ENCODE measurements at places on chromosomes 13 and 19.
A peak's percentile ranks its signal among the peaks of the same experiment; 100 is the strongest.

DNA sequence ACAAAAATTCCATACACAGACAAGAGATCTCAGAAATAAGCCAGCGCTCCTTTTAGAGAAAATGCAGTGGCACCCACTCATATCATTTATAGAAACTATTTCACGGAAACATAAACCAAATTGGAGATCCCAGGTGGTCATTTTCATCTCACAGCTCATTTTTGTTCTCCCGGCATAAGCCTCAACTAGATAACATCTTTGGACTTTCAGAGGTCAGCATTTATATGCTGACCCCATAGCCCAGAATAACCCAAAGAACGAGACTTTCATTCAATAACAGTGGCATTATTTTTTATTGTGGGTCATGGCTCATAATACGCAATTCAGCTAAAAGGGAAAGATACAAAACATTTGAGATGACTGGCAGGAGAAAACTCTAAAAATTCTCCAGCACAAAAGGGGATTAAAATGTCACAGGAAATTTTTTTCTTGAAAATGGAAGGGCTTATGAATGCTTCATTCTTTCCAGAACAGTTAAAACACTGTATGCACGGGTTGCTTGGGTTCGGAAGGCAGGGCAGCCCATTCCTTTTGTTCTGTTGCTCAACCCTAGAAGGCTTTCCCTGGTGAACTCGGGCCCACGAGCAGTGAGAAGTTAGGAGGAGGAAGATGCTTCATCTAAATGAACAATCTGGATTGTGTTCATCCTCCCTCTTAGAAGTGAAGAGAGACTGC lies 24.0 kb downstream of the STARD13 start:
- DNase-seq: no peak

DNA sequence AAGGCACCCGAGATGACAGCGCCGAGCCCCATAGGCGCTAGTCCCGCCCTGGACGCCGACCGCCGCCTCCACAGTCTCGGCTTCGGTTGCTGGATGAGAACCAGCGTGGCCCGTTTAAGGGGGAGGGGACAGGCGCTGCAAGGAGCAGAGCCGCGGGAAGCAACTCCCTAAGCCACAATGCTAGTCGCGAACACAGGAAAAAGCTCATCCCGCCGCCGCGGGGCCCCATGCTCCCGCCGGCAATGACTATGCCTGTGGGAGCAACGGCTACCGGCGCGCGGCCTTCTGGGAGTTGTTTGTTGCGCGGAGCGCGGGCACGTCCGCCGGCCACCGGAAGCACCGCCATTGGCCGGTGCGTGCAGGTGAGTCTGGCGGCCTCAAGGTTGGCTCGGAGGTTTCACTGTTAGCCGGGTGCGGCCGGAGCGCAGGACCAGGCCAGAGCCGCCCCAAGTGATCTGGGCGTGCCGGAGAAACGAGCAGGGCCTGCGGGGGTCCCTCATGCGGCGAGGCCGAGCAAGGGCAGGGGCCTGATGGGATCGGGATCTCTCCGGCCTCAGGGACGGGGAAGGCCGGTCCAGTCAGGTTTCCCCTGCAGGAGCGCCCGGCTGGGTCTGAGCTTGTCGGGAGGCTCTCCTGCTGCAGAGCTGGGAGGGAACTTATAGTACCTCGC lies at the start of gene ZNF544:
Gene ZNF544 (plus strand): TSS at position 330 of the 670 bp plus-strand sequence. CDS start 15,110 bp downstream, outside the sequence.
- DNase-seq: peak; percentile 61

DNA sequence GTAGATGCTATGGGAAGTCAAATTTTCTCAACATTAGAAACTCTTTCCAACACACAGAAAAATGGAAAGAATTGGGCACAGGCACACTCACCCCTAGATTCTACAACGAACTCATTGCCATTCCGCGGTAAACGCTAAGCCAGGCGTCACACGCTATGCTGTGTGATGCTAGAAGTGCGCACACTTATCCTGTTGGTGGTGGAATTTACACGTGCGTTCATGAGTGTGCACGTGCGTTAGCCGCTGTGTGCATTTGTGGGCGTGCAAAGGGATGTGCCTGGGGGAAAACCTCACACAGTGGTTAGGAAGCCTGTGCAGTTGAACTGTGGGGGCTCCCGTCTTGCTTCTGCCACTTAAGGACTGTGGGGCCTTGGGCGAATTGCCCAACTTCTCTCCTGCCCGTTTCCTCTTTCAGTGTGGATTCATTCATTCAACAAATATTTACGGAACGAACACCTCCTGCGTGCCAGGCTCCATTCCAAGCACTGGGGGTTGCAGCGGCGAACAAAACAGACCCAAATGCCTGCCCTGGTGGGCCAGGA lies 7.7 kb downstream of the NFILZ start:
- DNase-seq: no peak

- no peak for DNase-seq
Observed at GRCh38 chr19:48370955-48371354, 6.8 kb downstream of the SYNGR4 start.

- DNase-seq: peak; percentile 62
Observed at GRCh38 chr13:95380468-95381211, 79.4 kb upstream of the ABCC4 start.

- no peak for DNase-seq
Observed at GRCh38 chr13:67493835-67494234, 263.7 kb upstream of the PCDH9 start.

GRCh38 chr19:57559404-57560025 lies at the start of gene ZNF550:
ZNF550 (minus strand) TSS chr19:57559863; CDS start chr19:57559682, 181 bp downstream.
- peak; percentile 74 for DNase-seq

DNA sequence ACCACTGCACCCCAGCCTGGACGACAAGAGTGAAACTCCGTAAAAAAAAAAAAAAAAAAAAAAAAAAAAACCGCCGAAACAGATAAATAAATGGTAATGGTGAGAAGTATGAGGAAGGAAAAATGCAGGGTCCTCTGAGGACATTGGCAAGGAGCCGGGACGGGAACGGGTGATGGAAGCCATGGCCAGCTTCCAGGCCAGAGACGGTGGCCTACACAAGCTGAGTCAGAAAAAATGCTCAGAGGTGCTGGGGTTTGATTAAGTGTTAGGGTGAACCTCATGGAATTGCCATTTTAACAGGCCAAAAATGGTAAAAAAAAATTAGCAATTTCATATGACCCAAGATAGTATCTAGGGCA lies 866 bp upstream of the ZSWIM4 start:
- DNase-seq: no peak

GRCh38 chr13:20503088-20504083 lies 22.3 kb downstream of the CRYL1 start:
- no peak for DNase-seq

- DNase-seq: no peak
Observed at GRCh38 chr19:7113233-7113632, 43.7 kb downstream of the ZNF557 start.

DNA sequence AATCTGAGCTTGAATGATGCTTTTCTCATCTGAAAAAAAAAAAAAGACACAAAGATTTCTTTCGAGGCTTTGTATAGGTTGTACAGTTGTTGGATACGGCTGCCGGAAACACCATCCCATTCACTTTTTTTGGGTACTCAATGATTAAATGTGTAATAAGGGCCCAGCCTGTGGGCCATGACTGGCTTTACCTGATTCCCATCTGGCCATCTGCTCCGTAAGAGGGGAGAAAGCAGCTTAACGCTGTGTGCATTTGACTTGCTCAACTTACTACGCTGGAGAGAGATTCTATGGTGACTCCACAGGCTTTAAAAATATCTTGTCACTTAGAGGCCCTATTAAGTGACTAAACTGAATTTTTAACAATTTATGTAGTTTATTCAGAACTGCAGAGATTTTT lies 731 bp downstream of the ZNF558 start:
- DNase-seq: no peak

- DNase-seq: peak; percentile 55
Observed at GRCh38 chr13:51832471-51833152, 12.4 kb downstream of the TMEM272 start.

DNA sequence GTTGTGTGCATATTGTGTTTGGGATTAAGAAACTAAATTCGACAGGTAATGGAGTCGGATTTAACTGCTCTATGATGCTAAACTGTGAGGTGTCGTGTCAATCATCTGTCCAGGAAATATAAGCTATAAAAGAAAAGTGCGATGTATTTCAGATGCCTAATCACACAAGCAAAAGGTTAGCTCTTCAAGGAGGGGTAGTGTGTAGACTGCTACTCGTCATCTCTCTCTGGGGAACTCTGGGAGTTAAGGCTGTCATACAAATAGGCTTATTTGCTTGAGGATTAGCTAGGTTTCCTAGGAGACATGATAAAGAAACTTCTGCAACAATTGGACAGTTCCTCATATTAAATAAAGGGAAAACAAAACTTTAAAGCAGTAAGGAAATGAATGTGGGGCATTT lies 462.1 kb downstream of the OLFM4 start:
- no peak for DNase-seq

GRCh38 chr19:5293612-5294378 lies 46.8 kb downstream of the PTPRS start:
- DNase-seq: no peak

DNA sequence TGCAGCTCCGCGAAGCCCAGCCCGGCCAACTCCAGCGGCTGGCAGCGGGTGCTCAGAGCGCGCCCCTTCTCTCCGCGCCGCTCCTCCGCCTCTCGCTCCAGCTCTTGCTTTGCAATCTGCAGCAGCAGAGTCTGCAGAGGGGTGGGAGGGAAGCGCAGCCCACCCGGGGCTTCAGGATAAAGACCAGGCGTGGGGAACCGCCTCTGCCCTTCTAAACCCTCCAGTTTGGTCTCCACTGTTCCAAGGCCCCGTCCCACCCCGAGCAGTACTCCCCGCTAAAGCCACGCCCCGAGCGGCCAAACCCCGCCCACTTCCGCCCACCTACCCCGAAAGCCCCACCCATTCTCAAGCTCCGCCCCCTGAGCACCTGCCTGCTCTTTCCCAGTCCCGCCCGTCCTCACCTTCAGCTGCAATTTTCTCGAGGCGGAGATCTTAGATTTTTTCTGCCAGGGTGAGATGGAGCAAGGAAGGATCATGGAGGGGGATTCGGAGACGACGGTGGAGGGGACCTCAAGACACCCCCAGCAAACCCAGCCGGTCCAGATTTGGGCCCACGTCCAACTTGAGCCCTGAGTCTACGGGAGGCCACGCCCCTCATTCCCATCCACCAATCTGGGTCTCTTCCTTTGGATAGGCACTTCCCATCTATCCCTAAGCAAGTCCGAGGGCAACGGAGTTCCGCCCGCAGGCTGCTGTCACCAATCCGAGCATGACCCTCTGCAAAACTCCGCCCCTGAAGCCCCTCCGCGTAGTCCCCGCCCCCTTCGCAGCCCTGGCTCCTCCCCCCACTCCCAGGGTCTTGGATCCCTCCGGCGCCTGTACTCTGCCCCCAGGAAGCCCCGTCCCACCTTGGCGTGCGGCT lies 1.1 kb downstream of the TNNI3 start:
- no peak for DNase-seq

DNA sequence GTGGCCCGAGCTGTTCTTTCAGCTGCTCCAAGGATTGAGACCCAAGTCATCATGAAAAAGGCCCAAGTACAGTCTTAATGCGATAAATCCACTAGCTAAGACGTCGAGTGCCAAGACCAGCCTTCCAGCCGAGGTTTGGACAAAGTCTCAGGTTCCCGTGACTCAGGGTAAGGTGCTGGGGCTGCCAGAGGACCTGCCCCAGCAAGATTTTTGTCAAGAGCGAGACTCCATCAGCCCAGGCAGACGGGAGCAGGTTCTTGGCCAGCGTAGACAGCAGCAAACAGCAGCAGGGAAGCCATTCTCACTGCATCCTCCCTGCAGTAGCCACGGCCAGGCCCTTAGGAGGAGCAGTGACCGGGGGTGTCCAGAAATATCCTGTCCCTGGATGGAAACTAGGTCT lies 3.4 kb downstream of the FEM1A start:
- DNase-seq: no peak

DNA sequence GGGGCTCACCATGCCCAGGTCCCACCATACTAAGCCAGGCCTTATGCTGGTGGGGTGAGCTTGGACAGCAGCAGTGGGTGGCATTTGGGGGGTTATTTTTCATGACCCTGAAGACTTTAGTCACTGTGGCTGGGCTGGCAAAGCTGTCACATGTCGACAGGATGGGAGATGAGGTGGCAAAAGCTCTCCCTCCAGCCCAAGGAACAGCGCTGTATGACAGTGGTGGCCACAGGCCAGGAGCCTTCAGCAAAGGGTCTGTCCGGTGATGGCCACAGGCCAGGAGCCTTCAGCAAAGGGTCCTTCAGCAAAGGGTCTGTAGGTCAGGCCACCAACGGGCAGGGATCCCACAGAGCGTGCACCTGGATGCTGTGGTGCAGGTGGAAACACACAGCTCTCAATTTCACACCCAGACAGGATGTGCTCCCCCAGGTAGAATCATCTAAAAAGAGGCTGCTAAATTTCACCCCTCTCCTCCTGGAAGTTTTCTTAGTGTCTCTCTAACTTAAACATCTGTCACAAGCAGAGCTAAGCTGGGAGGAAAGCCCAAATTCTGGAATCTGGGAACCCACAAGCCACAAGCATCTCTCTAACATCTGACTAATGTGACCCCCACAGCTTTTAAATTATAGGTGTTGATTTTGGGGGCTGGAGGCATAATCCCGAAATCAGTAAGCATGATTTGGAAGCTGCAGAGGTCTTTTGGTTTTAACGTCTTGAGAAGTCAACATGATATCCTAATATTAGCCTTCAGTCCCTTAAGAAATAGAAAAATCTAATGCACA lies 23.0 kb downstream of the COL4A1 start:
- DNase-seq: no peak

GRCh38 chr19:48970139-48970766 lies 5.1 kb downstream of the FTL start:
- no peak for DNase-seq

DNA sequence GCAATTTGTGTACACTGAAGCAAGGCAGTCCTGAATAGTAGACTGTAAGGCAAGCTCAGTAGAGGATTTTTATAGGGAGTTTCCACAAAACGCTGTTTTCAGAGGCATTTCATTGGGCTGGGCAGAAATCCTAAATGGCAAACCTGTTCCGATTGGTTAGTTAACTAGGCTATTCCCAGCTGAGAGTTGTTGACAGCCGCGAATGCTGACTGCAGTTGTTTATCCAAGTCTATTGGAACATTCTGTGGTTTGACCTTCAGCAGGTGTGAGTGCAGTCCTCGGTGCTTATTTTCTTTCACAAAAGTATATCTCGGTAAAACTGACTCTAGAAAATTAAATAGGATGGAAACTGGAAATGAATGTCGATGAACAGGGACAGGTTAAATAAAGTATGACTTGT lies 45.4 kb downstream of the TPT1 start:
- DNase-seq: no peak

GRCh38 chr13:99347911-99348451 lies 40.8 kb upstream of the GPR183 start:
- no peak for DNase-seq

GRCh38 chr19:6930190-6930589 lies 42.8 kb downstream of the ADGRE1 start:
- no peak for DNase-seq

DNA sequence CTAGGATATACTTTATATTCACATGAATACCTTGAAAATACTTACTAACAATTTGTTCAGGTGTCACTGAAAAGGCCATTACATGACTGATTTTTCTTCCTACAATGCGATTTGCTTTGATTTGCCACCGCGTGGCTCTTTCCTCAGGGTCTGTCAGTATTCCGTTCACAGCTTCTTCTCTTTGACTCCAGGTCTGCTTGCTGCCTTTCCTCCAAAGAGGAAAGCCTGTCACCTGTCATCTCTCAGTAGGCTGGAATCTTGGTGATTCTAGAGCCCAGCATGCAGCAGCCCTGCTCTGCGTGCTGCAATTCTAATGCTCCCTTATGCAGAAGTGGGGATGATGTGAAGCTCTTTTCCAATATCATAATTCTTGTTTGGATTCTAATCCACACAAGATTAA lies 33.6 kb upstream of the SIAH3 start:
- DNase-seq: no peak

GRCh38 chr13:113534236-113534860 lies 43.8 kb upstream of the DCUN1D2 start:
- DNase-seq: no peak
